ENCODE measurements at places on chromosomes 7 and 10.
A peak's percentile ranks its signal among the peaks of the same experiment; 100 is the strongest.

DNA sequence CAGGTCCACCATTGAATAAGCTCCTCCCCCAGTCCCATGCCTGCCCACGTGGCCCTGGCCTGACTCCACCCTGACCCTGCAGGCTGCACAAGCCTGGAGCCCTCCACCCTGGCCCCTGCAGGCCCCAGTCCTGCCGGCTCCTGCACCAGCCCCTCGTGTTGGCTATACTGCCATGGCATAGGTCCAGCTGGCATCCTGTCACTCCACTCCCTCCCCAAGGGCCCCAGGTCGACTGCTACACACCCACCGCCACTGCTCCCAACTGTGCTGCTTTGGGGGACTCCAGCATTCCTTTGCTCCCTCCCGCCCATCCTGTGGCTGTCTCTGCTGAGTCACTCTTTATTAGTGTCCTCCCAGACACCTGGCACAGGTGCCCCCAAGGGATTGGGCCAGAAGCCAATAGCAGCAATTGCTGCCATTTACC lies 32.4 kb upstream of the HSPA12A start:
- no peak for DNase-seq

DNA sequence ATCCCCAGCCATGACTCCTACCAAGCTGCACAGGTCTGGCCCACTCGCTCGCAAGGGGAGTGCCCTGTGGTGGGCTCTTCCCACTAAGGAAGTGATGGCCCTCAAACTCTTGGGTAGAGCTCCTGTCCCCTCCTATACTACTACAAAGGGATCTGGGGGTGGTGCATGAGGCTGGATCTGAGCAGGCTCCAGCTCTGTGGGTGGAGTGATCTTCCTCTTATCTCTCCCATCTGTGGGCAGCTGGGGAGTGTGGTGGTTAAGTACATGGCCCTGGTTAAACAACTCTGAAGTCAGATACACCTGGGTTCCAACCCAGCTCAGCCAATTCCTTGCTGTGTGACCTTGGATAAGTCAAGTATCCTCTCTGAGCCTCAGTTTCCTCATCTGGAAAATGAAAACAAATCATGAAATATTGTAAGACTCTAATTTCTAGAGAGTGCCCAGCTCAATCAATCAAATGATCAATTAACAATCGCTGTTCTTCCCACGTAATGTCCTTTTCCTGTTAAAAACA lies 17.4 kb downstream of the DDIT4 start:
- peak; percentile 83 for DNase-seq

DNA sequence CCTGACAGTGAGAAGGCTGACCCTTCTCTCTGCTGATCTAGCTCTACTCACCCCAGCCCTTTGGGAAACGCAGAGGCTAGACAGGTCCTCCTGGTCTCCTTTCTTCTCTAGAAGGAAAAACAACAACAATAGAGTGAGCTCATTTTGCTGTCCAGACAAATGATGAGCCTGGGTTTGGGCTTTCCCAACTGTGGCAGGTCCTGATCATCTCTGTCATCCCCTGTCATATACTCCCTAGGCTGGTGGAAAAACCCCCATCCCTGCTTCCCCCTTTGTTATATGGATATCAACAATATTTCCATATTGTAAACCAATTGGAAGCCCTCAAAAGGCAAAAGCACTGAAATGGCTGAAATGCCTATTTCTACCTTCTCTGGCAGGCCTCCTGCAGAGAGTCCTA lies 9.2 kb upstream of the DDIT4 start:
- no peak for DNase-seq

- DNase-seq: no peak
Measured at GRCh38 chr10:79028056-79028430, 40.7 kb upstream of the ZMIZ1 start.

GRCh38 chr10:97297556-97298222 lies 5.3 kb upstream of the ARHGAP19 start:
- DNase-seq: peak; percentile 36

DNA sequence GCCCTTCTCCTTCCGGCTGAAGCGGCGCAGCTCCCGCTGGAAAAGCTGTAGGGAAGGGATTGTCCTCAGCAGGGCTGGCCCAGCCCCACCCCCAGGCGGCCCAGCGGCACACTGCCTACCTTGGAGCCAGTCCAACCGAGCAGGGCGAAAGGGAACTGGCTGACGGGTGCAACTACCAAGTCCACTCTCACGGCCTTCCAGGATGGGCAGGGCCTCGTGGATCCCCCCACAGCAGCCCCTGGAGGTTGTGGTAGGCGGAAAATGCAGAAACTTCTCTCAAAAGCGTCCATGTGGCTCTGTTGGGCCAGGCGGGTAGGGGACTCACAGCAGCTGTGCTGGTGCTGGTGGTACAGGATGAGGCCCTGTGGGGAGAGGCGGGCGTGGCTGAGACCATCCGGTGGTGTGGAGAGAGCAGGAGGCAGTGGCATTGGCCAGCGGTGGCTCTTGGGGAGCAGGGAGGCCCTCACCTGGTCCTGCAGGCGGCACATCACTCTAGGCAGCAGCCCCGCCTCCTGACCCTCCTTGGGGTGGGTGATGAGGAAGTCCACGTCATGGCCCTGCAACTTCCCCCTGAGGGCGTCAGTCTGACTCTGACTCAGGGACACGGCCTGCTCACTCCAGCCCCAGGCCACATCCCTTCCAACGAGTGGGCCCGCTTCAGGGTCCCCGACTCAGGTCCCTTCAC lies 8.4 kb upstream of the PGAM2 start:
- DNase-seq: no peak

DNA sequence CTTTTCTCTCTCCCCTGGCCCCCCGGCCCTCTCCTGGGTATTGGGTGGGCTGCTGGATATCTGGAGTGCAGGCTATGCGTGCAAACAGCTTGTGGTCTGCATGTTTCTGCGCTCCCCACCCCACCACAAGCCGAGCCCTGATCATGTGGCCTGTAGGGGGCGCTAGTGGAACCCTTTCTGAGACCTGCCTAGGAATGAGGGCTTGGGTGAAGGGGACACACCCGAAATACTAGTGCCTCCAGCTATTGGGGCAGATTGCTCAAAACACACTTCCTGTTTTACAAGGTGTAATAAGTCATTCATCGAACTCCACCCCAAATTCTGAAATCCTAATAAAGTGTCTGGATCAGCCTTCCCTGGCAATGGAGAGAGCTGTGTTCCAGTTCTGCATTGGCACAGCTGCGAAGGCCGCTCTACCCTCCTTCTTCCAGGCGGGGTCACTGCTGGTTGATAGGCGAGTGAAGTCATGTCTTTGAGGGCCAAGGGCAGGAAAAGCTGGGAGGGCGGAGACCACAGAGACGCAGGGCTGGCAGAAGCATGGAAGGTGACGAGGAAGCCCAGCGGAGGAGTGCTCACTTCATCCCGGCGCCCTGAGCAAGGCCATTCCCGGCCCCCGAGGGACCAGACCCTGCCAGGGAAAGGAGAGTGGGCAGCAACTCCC lies 19.8 kb upstream of the PRRT4 start:
- DNase-seq: peak; percentile 47

DNA sequence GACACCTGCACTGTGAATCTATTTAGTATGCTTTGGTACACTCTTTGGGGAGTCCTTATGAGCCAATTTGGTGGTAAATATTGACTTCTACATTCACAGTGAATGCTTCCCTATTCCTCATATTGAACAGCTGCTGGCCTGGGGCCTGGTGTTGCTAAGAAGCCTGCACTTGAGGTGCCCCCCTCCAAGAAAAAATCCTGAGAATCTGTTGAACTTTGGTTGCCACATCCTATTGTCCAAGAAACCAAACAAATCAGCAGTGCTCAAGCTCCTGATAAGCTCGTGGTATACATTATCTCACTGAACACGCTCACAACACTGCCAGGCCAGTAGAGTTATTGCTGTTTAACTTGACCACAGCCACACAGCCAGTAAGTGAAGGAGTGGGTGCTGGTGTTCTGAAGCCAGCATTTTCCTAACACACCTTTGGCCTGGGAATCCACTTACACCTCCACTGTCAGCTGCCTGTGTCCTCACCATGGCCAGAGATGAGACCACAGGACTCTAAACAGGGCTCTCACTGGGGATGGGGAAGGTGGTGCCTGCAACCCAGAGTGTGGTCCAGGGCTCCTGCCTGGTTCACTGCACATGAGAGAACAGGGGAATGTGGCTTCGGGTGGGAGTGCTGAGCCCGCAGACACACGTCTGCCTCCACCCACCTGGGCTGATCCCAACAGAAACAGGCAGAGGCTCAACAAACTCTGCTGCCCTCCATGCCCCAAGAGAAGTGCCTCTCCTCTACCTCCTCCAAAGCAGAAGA lies 6.7 kb downstream of the DDC start:
- no peak for DNase-seq

DNA sequence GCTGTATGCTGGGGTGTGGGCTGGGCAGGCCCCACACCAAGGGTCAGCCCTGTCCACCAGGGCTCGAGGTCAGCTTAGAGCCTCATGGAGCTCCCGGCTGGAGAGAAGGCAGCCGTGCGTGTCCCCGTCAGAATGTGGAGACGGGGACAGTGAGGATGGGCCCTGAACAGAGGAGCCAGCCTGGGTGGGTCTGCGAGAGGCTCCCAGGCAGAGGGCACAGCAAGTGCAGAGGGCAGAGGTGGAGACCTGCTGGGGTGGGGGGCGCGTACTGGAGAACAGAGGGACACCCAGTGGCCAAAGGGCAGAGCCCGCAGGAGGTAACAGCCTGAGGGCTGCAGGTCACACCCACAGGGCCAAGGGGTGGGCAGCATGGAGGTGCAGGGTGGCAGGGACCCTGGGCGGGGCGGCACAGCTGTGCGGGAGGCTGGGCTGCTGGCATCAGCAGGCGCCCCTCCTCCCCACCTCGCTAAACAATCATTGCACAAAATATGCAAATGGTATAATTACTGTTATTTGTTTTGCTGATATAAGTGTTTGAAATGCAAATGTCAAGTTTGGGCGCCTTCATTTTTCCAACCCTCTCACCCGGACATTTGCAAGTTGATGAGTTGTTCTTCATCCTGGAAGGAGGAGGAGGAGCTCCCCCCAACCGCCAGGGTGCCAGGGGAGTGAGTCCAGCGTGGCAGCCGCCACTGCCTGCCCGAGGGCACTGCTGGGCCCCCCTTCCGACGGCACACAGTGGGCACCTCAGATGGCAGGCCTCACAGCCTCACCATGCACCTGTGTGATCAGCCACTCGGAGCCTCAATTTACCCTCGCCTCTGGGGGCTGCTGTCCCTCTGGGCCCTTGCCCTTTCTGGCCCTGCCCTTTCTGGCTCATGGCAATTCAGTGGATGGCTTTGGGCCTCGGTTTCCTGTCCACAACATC lies 35.0 kb downstream of the ELFN1 start:
- DNase-seq: no peak

DNA sequence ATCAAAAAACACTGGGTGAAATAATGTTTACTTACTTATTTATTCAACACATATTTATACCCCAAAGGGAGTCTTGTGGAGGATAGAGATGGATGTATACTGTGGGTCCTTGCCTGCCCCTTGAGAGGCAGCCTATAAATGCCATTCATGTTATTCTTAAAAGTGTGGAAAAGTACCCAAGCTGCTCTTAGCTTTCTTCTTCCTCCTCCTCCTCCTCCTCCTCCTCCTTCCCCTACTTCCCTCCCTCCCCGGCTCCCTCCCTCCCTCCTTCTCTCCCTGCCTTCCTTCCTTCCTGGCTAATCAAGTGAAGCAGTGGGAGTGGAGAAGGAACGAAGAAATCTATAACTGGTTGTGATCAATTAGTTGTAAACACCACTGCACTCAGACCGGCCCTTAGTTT lies 21.2 kb upstream of the IGF2BP3 start:
- no peak for DNase-seq

- peak; percentile 70 for DNase-seq
Measured at GRCh38 chr7:23369695-23370404, 70.7 kb downstream of the MALSU1 start.

DNA sequence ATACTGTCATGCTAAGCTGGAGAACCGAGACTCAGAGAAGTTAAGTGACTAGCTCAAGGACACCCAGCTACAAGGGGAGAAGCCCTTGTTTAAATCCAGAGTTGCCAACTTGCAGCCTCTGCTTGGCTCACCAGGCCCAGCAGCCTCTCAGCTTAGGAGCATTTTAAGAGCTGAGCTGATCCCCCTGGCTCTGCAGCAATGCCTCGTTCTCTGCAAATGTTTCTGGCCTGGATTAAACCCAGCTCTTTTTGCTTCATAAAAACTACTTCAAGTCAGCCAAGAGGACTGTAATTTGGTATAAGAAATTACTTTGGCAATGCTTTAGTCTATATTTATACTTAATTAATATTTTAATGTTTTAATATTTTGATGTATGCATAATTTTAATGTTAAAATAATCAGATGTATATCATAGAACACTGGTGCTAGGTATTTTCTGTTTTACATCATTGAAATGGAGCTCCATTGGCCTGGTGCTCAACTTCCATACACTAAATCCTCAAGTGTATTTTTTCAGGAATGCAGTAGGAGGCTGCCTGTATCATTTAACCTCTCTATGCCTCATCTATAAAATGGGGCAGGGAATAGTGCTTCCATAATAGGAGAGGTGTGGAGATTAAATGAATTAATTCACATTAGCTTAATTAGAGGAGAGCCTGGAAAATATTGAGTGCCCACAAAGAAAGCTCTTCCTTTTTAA lies 184.2 kb downstream of the EMX2 start:
- DNase-seq: no peak

- DNase-seq: peak; percentile 71
Measured at GRCh38 chr7:151368136-151368571, 26.5 kb downstream of the NUB1 start.

DNA sequence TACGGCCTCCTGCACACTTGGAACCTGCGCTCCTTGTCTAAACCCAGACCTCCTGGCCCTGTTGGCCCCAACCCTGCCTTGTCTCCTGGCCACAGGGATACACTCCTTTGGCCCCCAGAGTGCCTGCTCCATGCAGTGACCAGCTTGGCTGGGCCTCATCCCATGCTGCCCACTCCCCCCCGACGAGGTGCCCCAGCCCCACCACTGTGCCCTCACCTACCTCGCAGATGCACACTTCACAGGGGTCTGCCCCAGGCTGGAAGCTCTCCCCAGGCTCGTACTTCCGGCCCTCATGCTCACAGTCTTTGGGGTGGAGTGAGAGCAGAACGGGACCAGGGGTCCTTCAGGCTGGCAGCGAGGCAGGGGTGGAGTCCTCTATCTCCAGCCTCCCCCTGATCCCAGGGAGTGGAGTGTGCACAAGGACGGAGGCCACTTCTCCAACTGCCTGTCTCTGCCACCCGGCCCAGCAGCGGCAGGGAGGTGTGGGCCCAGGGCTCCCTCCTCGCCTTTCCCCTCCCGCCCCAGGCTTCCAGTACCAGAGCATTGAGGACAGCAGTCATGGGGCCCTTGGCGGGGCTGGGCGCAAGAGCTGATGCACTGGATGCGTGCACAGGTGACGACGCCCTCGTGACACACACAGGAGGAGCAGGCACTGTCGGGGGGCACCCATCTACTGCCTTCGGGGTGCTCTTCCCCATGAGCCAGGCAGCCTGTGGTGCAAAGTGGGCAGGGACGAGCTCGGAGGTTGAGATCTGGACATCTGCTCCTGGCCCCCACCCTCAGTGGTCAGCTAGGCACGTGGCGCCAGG lies 22.1 kb downstream of the ATP6V1F start:
- DNase-seq: no peak

GRCh38 chr10:60009710-60010383 lies 103.5 kb upstream of the CCDC6 start:
- DNase-seq: no peak
